ENCODE measurements at places on chromosomes 2 and 18. TPM values are rescaled to one million over a fixed set of nuclear protein-coding genes. Genes with fewer than 3 reads are reported as not detected.

The EML6 gene
- polyA plus RNA-seq: not detected

The CYS1 gene
- not detected for polyA plus RNA-seq

The ASPRV1 gene
- 1.1 TPM for polyA plus RNA-seq

The SIX3 gene
- polyA plus RNA-seq: not detected

The NEU4 gene
- not detected for polyA plus RNA-seq

The CAPN14 gene
- not detected for polyA plus RNA-seq

The NYAP2 gene
- not detected for polyA plus RNA-seq

The INHA gene
- polyA plus RNA-seq: not detected

The SP140 gene
- 7.5 TPM for polyA plus RNA-seq

The EDAR gene
- 11.8 TPM for polyA plus RNA-seq

The CFAP65 gene
- polyA plus RNA-seq: not detected

The CNRIP1 gene
- not detected for polyA plus RNA-seq

The CDH2 gene
- polyA plus RNA-seq: not detected

The BOLL gene
- not detected for polyA plus RNA-seq

The SLC8A1 gene
- not detected for polyA plus RNA-seq

The MARCHF4 gene
- not detected for polyA plus RNA-seq

The DPP4 gene
- polyA plus RNA-seq: 13.3 TPM

The LIMS4 gene
- 0.91 TPM for polyA plus RNA-seq

The IL36RN gene
- polyA plus RNA-seq: not detected

The UGT1A4 gene
- polyA plus RNA-seq: not detected

The PCARE gene
- not detected for polyA plus RNA-seq

The SPP2 gene
- not detected for polyA plus RNA-seq

The MATN3 gene
- polyA plus RNA-seq: not detected

The ANKRD62 gene
- polyA plus RNA-seq: not detected

The KCMF1 gene
- 28.1 TPM for polyA plus RNA-seq

The MFSD2B gene
- polyA plus RNA-seq: not detected

The SEPTIN10 gene
- polyA plus RNA-seq: 0.42 TPM

The ABCG5 gene
- polyA plus RNA-seq: not detected

The DSC2 gene
- polyA plus RNA-seq: not detected

The CFC1 gene
- polyA plus RNA-seq: not detected
